ENCODE measurements at places on chromosomes 12 and 14.

DNA sequence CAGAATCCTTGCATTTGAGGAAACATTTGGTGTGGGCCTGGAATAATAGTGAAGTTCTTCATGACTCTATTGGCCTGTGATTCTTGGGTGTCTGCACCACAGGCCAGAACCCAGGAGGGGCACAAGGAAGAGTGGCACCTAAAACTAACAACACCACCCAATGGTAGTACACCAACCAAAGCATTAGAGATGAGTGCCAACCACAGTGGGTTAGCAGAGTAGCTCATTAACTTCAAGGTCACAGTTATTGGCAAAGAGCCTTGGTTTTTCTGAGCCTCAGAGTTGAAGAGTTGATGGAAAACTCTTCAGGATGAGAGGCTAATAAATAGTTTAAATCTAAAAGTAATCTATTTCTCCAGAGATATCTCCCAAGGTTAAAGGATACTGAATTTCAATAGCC, 57.0 kb downstream of the HELB start:
- no peak for DNase-seq

GRCh38 chr12:2845280-2845679, 10.4 kb upstream of the NRIP2 start:
- peak; percentile 81 for DNase-seq

DNA sequence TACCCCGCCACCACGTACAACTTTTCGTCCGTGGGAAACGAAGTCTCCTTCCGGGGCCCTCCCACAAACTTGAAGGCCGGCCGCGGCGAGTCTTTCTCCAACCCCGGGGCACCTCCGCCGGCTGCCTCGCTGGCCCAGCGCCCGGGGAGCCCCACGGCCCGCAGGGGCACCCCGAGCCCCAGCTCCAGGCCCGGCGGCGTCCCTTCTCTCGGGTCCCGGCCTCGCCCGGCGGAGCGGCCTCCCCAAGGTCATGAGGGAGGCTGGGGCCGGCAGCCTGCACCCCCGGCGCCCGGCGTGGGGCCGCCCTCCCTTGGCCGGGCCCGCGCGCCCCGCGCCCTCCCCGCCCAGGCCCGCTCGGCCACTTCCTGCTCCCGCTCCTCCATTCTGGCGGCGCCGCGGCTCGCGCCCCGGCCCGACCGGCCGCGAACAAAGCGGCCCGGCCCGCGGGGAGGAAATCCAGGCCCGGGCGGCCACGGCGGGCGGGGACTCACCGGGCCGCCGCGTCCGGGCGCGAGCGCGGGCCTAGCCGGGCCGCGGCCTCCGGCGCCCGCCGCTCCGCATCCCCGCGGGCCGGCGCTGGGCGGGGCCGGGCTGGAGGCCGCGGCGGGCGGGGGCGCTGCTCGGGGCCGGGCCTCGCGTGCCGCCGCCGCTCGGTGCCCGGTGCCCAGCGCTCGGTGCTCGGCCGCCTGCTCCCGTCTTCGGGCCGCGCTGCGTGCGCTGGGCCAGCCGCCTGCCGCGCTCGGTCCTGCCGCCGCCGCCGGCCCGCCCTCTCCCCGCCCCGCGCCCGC, at the start of gene AKT1:
Gene AKT1, minus strand, starts transcription at position 756 of the 788 bp plus-strand sequence. CDS start 3,105 bp downstream, outside the sequence.
- DNase-seq, result peak; percentile 29

GRCh38 chr12:132024758-132025157, 75.0 kb downstream of the EP400 start:
- no peak for DNase-seq

GRCh38 chr12:28172434-28173030, 17.7 kb upstream of the CCDC91 start:
- peak; percentile 66 for DNase-seq

Measured in iris pigment epithelial cell (primary cell).